CD4-positive, CD25-positive, alpha-beta regulatory T cell (primary cell): ENCODE measurements at places on chromosomes 4 and X. TPM values are rescaled to one million over a fixed set of nuclear protein-coding genes. Genes with fewer than 3 reads are reported as not detected.

DNA sequence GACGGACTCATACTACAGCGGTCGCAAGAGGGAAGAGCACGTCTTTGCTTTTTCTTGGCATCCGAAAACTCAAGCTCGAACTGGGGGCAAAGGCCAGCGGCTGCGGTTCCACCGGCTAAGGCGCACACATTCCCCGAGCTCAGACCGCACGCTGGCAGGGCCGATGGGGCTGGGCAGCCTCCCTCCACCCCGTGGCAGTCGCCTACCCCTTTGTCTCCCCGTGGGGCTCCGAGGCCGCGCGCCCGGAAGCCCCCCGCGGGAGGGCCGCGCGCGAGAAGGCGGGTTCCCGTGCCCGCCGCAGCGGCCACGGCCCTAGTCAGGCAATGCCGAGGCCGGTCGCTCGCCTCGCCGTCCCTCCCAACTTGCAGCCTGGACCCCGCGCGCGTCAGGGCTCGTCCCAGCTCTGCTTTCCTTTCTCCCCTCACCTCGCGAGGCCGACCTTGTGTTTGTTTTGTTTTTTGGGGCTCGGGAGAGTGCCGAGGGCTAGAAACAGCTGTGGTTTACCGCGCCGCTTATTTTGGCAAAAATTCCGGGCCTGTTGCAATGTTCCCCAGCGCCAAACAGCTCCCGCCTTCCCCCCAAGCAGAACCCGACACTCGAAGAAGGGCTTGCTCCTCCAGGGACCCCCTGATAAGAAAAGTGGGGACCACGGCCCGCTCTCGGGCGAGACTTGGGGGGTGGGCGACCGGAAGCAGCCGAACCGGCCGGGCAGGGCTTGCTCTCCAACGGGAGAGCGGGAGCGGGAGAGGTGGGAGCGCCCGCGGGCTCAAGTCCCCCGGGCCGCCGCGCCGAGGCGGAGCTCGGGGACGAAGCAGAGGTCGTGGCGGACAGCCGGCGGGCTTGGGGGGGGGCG is 561 bp upstream of the N4BP2 start:
- no peak for DNase-seq

DNA sequence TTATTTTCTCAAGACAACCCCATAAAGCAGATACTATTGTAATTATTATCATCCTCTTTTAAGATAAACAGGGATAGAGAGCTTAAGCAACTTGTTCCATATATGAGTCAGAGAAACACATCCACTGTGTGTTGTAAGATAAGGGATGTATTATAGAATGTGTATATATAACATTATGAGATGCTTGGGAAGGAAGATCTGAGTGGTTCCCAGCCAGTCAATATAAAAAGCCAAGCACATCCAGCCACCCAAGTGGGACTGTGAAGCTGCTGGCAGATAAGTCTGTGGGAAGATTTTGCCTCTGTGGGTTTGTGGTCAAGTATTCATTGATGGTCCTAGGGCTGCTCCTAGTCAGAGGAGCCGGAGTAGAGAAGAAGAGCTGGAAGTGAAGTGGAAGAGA is 16.5 kb upstream of the BMPR1B start:
- DNase-seq = no peak

GRCh38 chr4:70902577-70903290 is 565 bp downstream of the MOB1B start:
- no peak for DNase-seq

- no peak for DNase-seq
These were observed 9.5 kb upstream of the NOX1 start for GRCh38 chrX:100883654-100884053.

GRCh38 chr4:100314057-100314456 is 123.8 kb upstream of the DDIT4L start:
- no peak for DNase-seq

DNA sequence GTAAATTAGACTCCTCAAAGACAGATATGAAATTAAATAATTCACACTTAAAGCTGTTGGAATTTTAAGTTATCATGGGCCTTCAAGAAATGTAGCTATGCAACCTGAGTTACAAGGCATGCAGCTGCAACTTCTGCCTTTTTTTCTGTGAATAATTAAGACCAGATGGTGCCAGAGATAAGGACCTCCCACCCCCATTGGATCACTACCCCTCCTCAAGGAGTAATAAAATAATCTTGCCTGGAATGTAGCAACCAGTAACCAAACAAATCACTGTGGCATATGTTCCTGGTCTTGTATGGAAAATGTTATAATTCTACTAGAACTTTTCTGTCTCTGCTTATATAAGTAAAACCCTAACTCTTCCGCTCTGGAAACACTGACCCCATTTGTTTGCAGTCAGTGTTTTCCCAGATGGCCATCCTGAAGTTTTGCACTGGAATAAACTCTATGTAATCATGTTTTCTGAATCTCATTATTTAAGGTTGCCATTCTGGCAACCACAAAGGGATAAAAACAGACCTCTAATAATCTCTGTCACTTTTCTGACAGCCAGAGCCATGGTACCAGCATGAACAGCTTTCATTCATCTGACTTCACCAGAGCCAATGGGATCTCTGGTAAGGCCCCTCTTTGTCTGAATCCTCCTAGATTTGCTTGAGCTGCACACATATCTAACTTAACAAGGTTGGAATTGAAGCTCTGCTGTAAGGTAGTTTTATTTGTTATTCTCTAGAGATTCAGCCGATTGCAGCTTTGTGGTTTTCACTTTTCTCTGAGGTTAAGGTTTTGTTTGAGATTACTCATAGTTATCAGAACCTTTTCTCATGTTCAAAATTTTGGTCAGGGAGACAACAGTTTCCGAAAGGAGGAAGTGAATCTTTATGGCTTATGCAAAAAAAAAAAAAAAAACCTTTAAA is 274.6 kb downstream of the NAF1 start:
- peak; percentile 6 for DNase-seq

DNA sequence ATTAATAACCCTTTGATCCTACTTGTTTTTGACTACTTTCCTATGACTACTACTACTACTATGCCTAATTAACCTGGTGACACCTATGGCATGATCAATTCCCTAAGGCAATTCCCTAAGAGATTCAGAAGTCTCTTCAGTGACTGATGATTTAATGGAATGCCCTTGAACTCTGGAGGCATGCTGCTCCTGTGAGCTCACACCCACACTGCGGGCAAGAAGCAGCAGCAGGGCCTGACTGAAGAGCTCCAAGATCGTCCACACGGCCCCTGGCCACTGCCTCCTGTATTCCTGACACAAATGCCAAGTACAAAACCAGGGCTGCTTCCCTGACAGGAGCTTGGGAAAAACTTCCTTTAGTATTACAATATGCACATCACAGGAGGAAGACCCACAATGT is 74.2 kb upstream of the STS start:
- DNase-seq = no peak

- no peak for DNase-seq
These were observed 16.0 kb upstream of the HPGD start for GRCh38 chr4:174538123-174538875.

- DNase-seq = no peak
These were observed 568.1 kb upstream of the GNPDA2 start for GRCh38 chr4:45294464-45294863.

DNA sequence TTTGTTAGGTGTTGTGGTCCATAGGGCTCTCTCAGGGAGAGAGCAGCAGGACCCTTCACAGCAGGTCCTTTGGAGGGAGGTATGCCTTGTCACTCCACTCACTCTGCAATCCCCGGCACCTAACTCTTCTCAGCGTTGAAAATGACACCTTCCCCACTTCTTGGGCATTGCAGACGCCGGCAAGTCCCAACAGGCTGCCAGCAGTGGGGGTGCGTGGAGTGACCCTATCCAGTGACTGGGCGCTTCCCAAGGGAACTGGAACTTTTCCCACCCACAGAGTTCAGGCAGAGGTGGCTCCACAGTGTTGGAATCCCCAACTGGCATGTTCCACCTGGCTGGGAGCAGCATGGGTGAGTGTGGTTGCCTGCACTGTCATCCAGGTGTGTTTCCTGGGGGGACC is 705.1 kb upstream of the FRG1 start:
- no peak for DNase-seq

DNA sequence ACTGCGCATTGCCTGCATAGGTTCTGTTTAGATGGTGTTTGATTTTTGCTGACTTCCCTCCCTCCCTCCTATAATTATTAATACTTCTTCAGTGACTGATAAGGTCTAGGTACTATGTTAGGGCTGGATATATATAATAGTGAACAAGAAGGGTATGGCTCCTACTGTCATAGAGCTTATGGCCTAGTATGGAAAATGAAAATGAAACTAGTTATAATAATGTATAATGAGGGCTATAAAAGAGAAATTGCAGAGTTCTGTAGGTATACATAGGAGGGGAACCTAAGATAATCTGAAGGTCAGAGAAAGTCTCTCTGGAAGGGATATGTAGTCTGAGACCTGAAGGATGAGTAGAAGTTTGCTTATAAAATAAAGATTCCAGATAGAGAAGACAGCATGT is 102.1 kb downstream of the DCK start:
- DNase-seq = no peak

- no peak for DNase-seq
These were observed 44.1 kb downstream of the INPP4B start for GRCh38 chr4:142801966-142802365.

- no peak for DNase-seq
These were observed 45.2 kb downstream of the ZNF674 start for GRCh38 chrX:46500054-46500453.

DNA sequence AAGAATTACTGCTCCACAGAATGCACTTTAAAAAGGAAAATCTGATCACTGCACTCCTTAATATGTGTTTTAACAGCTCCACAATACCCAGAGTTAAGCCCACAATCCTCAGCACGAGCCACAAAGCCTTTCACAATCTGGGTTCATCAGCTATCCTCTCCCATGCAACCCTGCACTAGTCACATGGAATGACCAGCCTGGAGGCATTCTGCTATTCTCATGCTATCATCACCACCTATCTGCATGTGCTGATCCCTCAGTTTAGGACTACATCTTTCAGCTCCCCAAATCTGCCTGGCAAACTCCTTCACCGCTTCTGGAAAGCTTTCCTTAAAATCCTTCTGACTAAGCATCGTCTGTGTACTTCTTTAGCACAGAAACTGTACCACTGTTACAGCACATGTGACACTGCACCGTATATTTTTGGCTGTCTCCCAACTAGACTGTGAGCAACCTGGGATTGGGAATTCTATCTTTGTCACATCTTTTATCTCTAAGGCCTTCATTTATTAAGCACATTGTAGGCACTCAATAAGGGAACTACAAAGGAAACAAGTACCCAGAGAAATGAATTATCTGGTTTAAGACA is 18.3 kb upstream of the EIF1AX start:
- no peak for DNase-seq

DNA sequence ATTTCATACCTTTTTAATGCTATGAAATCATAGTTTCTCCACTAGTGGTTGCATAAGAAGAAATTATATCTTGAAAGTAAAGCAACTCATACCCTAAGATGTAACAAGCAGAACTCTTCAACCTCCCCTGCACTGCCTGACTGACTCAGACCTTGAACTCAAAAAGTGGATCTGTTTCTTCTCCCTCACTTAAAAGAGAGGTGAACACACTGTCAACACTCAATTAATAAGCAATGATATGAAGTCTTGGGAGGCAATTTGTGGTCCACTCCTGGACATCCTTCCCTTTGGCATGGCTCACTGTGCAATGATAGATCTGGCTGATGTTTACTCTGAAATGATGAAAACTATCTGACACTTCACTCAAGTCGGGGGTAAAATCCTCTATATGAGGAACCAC is 282.0 kb upstream of the DKK2 start:
- no peak for DNase-seq

GRCh38 chrX:148610328-148610698 is 109.9 kb downstream of the AFF2 start:
- no peak for DNase-seq

DNA sequence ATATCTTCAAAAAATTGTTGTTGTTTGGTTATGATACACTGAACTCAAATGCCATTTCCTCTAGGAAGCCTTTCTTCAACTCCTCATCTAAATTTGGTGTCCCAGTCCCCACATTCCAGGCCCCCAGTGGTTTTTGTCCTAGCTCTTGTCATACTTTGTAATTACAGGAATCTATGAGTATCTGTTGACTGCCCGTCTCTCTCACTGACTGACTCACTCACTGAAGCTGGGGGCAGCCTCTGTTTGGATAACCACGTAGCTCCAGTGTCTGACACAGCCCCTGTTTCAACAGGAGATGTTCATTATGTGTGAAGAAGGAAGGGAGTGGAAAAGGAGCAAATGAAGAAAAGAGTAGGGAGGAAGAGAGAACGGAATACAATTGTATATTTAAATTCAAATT is 284.1 kb upstream of the TENM3 start:
- DNase-seq = no peak

- DNase-seq = no peak
These were observed 100.8 kb downstream of the ARSJ start for GRCh38 chr4:113878668-113879067.

- no peak for DNase-seq
These were observed 187.8 kb upstream of the NR3C2 start for GRCh38 chr4:148630051-148630450.

DNA sequence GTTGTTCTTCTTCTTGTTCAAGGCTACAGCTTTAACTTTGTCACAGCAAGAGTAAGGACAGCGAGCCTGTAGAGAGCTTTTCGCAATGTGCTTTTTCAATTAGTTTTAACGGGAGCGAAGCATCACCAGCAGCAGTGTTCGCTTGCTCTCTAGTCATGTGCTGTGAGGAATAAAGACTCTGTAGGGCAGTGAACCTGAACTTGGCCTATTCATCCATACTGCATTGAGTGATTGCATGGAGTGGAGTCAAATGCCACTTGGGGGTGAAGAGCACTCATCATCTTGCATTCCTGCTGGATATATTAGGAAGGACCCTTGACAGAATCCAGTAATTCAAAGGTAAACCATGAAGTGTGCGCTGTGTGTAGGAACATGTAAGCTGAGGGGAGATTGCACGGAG is 240.0 kb downstream of the FRMPD4 start:
- no peak for DNase-seq

GRCh38 chr4:4870576-4871241 is 11.2 kb downstream of the MSX1 start:
- no peak for DNase-seq

GRCh38 chr4:180947425-180947824 is 1295.8 kb upstream of the TENM3 start:
- DNase-seq = no peak

DNA sequence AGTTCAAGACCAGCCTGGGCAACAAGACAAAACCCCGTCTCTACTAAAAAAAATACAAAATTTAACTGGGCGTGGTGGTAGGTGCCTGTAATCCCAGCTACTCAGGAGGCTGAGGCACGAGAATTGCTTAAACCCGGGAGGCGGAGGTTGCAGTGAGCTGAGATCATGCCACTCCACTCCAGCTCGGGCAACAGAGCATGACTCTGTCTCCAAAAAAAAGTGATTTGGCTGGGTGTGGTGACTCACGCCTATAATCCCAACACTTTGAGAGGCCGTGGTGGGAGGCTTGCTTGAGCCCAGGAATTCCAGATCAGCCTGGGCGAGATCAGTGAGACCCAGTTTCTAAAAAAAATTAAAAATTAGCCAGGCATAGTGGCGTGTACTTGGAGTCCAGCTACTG is 4.1 kb downstream of the OPHN1 start:
- no peak for DNase-seq

- DNase-seq = no peak
These were observed 10.8 kb upstream of the CXCL5 start for GRCh38 chr4:74009307-74009706.

GRCh38 chr4:158787709-158788475 is 19.1 kb downstream of the FNIP2 start:
- no peak for DNase-seq

- no peak for DNase-seq
These were observed 1844.4 kb upstream of the PCDH10 start for GRCh38 chr4:131304686-131305085.

The TMPRSS11B gene
- not detected for total RNA-seq

The FAM156B gene
- 10.0 TPM for total RNA-seq

The TLR2 gene
- 1.4 TPM for total RNA-seq

The SYN1 gene
- not detected for total RNA-seq

The EFHC2 gene
- total RNA-seq = 1.1 TPM

The LUZP4 gene
- not detected for total RNA-seq

The TRIM61 gene
- total RNA-seq = 0.25 TPM

The BEX4 gene
- 32.0 TPM for total RNA-seq
